ENCODE measurements at places on chromosomes 6 and 20.

- no peaks in the 10 kb centered on the region for H3K36me3 ChIP-seq
- H3K4me1 ChIP-seq = no peaks in the 10 kb centered on the region
- no peak overlapping the region for H3K27ac ChIP-seq
- no peak overlapping the region for H3K4me3 ChIP-seq
These were observed 134.7 kb downstream of the AIG1 start for GRCh38 chr6:143195349-143195845.

GRCh38 chr6:150713931-150714330 is 114.2 kb downstream of the PLEKHG1 start:
- H3K36me3 ChIP-seq = no peaks in the 10 kb centered on the region
- H3K27me3 ChIP-seq = no peaks in the 10 kb centered on the region
- H3K27ac ChIP-seq = no peak overlapping the region

GRCh38 chr6:89239338-89239737 is 22.2 kb upstream of the GABRR1 start:
- no peaks in the 10 kb centered on the region for H3K4me1 ChIP-seq
- H3K36me3 ChIP-seq = no peaks in the 10 kb centered on the region
- H3K4me3 ChIP-seq = no peak overlapping the region
- no peaks in the 10 kb centered on the region for H3K27me3 ChIP-seq
- no peak overlapping the region for H3K27ac ChIP-seq

DNA sequence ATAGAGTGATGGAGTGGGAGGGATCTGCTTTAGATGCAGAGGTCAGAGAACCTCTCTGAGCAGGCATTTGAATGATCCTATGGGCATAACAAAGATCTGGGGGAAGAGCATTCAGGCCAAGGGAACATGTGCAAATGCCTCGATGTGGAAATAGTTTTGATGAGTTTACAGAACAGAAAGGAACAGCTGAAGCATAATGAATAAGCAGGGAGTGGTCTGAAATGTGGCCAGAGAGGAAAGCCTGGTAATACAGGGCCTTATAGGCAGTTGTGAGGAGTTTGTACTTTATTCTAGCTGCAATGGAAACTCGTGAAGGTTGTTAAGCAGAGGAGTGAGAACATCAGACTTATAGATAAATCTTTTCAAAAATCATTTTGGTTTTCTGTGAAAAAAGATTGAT is 33.0 kb upstream of the ME1 start:
- H3K27ac ChIP-seq = no peak overlapping the region
- H3K4me1 ChIP-seq = no peaks in the 10 kb centered on the region
- no peaks in the 10 kb centered on the region for H3K36me3 ChIP-seq
